CD4-positive, alpha-beta T cell treated with Interleukin-12 subunit alpha and Interleukin-12 subunit beta, for 1 hour (primary cell): ENCODE measurements at places on chromosomes 5 and 9.

GRCh38 chr5:68343421-68343826 lies 127.9 kb downstream of the PIK3R1 start:
- no peak for DNase-seq

DNA sequence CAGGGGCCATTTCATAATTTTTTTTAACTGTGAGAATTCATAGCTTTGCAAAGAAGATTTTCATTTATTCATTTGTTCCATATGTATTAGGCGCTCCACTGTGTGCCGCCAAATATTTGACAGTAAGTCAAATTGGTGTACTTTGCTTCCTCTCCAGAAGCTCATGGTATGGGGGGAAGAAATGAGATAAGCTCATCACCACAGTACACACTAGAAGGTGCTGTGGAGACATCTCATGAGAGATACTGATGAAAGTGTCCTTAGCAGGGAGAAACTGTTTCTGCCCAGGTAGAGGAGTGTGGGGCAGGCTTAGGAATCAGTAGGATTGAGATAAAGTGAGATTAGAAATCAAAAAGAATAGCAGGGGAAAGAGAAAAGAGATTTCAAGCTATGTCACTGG lies 136.2 kb downstream of the CDH6 start:
- no peak for DNase-seq

DNA sequence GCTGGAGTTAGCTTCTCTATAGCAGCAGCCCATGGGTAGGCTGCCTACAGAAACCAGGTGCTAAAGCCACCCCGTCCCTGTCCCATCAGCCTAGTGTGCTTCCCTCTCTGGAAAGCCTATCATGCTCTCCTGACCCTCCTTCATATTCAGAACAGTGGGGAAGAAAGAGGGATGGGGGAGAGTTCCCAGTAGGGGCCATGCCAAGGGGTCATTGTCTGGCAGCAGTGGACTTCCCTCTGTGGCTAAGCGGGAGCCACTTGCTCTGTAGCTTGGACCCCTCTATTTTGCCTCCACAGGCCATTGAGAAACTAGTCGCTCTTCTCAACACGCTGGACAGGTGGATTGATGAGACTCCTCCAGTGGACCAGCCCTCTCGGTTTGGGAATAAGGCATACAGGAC lies 17.5 kb downstream of the PTPA start:
- no peak for DNase-seq

- DNase-seq, result no peak
Observed at GRCh38 chr9:21519855-21520434, 37.8 kb upstream of the IFNE start.

DNA sequence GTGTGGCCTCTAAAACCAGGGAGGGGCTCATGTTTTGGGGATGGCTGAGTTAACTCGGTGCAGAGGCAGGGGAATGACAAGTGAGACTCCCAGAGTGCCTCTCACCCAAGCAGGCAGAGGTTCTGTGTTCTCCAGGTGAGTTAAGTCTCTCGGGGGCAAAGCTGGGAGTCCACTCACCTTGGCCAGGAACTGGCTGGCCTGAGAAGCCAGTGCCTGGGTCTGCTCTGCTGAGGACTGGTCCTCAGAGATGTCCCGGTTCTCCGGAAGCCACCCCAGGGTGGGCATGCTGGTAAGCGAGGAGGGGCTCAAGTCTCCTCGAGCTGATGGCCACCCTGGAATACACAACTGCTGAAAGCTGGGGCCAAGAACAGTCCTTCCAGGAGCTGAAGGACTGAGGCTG lies 20.4 kb downstream of the AKNA start:
- DNase-seq, result no peak

GRCh38 chr9:95143591-95144561 lies 173.6 kb downstream of the FANCC start:
- DNase-seq, result no peak

DNA sequence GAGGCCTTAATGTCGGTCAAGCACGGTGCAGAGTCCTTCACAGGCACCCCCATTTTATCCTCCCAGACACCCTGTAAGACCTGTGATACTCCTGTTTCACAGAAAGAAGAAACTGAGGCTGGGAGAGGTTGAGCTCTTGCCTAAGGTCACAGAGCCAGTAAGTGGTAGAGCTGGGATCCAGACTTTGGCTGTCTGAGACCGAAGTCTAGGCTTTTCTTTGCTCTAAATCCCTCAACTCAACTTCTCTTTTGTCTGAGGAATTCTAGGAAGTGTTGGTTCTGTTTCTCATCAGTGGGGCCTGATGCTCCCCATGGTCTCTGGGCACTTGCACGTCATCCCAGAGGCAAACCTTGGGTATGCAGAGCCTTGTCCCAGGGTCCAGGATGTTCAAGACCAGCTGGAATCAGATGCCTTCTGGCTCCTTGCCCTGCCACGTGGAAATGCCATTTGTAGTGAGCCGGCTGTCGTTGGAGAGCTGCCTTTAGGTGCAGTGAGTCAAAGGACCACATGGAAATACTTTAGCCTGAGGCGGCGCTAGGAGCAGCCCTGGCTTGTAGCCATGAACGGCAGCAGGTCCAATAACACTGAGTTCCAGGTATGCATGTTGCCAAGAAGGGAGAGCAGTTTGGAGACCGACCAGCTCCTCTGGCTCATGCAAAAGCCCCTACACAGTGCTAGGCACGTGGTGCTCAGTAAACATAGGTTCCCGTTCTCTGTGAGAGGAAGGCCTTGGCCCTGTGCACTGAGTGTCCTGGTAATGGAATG lies 9.2 kb downstream of the DCANP1 start:
- no peak for DNase-seq

DNA sequence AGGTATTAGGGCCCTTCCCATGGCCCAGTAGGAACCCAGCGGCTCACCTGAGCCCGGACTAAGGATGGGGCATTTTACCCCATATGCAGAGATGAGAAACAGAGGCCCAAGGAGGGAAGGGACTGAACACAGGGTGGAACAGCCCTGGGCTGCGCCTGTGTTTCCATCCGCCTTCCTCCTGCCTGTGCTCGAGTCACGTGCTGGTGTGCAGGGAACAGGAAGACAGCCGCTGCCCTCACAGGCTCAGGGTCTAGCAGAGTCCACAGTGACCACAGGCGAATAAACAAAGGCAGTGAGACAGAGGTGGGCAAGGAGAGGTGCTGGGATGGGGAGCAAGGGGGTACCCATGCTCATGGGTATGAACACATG lies 129.4 kb downstream of the C9orf50 start:
- no peak for DNase-seq

DNA sequence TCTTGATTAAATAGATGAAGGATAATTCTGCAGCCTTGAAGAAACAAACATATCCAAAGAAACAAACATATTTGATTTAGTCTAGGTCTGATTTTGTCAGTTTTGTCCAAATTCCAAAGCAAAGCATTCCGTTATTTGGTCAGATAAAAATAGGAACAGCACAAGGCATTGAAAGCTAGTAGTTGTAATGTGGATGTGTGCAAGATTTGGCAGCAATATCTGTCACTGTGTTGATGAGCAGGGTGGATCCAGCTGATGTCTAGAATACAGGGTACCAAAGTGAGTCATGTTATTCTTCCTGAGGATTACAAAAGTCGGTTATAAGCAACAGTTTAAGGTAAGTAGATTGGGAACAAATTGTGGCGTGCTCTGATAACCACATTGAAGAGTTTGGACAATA lies 69.3 kb upstream of the PLPPR1 start:
- DNase-seq, result no peak

DNA sequence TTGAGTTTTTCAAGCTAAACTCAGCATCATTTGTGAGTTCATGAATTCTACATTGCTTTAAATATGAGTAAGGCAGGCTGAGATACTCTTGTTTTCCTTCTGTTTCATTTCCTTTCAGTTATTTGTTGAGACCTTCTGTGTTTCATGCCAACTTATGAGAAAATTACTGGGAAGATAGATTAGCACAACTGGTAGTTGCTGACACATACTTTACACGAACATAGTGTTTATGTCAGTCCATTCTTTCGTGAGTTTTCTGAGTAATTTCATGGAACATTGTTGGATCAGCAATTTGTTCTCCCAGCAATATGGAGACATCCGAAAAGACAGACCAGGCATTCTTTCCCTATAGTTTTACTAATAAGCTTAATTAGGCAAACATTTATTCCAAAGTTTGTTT lies 102.0 kb upstream of the SMC5 start:
- DNase-seq, result no peak

DNA sequence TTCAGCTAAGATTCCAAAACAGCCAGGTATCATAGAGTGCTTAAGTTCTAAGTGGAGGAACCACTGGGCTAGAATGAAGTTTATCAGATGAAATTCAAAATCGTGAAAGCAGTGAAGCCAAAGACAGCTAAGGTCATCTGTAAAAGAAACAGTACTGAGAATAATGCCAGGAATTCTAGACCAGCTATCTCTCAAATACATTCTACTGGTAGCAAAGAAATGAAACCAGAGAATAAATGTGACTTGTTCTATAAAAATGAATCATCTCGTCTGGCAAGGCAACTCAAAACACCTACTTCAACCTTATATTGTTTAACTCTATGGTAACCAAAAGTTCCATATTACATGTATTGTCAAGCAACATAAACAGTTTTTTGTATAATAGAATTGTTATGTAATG lies 51.3 kb upstream of the RGMB start:
- DNase-seq, result no peak

DNA sequence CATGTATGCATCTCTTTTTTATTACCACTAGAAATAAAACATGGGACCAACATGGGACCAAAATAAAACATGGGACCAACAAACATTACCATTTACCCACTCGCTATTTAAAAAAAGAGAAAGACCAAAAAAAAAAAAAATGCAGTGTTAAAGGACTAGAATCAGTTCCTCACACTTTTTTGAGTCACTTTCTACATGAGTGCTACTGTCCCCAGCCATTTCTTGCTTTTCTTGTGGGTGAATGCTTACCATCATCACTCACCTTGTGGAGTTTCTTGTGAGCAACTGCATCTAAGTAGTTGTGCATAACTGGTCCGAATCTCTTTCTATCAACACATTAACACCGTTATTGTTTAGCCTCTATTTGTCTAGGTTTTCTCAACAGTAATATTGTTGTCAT lies 493.6 kb upstream of the RIOK2 start:
- DNase-seq, result no peak

DNA sequence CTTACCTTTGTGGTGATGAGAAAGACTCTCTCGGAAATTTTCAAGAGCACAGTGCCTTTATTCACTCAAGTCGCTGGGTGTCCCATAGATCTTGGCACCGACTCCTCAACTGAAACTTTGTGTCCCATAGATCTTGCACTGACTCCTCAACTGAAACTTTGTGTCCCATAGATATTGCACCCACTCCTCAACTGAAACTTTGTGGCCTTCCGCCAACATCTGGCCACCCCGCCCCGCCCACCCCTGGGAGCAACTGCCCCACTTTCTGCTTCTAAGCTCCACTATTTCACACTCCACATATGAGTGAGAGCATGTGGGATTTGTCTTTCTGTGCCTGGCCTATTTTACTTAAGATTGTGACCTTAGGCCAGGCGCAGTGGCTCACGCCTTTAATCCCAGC lies 12.7 kb upstream of the EGFL7 start:
- no peak for DNase-seq

- DNase-seq, result no peak
Observed at GRCh38 chr5:35138232-35138631, 90.5 kb upstream of the AGXT2 start.
